NCI-H446 treated with DMSO at 0.1 percent for 48 hours (cell line): ENCODE measurements at places on chromosomes 11 and 22.
A peak's percentile ranks its signal among the peaks of the same experiment; 100 is the strongest.

GRCh38 chr11:28223577-28223976 is 115.4 kb downstream of the METTL15 start:
- no peak for DNase-seq

GRCh38 chr11:134882141-134882540 is 470.1 kb upstream of the B3GAT1 start:
- DNase-seq, result no peak

GRCh38 chr11:123654566-123655081 is at the start of gene SCN3B:
Gene SCN3B (minus strand): TSS chr11:123654624. CDS start chr11:123653801, 823 bp downstream.
- peak; percentile 78 for DNase-seq

DNA sequence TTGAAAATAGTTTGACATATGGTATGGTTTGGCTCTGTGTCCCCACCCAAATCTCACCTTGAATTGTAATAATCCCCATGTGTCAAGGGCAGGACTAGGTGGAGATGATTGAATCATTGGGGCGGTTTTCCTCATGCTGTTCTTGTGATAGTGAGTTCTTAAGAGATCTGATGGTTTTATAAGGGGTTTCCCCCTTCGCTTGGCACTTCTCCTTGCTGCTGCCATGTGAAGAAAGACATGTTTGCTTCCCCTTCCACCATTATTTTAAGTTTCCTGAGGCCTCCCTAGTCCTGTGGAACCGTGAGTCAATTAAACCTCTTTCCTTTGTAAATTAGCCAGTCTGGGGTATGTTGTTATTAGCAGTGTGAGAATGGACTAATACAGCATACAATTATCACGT is 7.7 kb downstream of the KCTD21 start:
- no peak for DNase-seq

- DNase-seq, result no peak
Measured at GRCh38 chr11:86014221-86014620, 54.7 kb downstream of the PICALM start.

GRCh38 chr11:79966592-79966991 is 525.8 kb upstream of the TENM4 start:
- DNase-seq, result no peak
